Effector memory CD4-positive, alpha-beta T cell (primary cell): ENCODE measurements at places on chromosomes 6 and 20.

- H3K36me3 ChIP-seq: no peaks in the 10 kb centered on the region
- H3K4me3 ChIP-seq: no peak overlapping the region
- no peak for DNase-seq
- no peak overlapping the region for H3K27ac ChIP-seq
Observed at GRCh38 chr20:18988701-18989100, 175.1 kb downstream of the SCP2D1 start.

DNA sequence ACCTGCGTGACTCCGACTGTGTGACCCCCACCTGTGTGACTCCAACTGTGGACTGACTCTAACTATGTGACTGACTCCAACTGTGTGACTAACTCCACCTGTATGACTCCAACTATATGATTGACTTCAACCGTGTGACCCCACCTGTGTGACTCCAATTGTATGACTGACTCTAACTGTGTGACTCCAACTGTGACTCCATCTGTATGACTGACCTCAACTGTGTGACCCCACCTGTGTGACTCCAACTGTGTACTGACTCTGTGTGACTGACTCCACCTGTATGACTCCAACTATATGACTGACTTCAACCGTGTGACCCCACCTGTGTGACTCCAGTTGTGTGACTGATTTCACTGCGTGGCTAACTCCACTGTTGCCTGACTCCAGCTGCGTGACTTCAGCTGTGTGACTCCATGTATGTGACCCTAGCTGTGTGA, 38.6 kb downstream of the SYNJ2 start:
- H3K4me3 ChIP-seq: no peak overlapping the region
- H3K36me3 ChIP-seq: peaks cover 15% of the 10 kb centered on the region
- DNase-seq: no peak
- no peaks in the 10 kb centered on the region for H3K27me3 ChIP-seq
- no peak overlapping the region for H3K27ac ChIP-seq

GRCh38 chr6:169363590-169363989, 109.9 kb upstream of the THBS2 start:
- no peaks in the 10 kb centered on the region for H3K4me1 ChIP-seq
- H3K36me3 ChIP-seq: no peaks in the 10 kb centered on the region
- no peak for DNase-seq
- no peaks in the 10 kb centered on the region for H3K27me3 ChIP-seq
- H3K27ac ChIP-seq: no peak overlapping the region

- no peaks in the 10 kb centered on the region for H3K27me3 ChIP-seq
- no peak overlapping the region for H3K27ac ChIP-seq
- H3K4me3 ChIP-seq: no peak overlapping the region
- no peaks in the 10 kb centered on the region for H3K36me3 ChIP-seq
Observed at GRCh38 chr6:87944541-87944954, 103.1 kb upstream of the SPACA1 start.

DNA sequence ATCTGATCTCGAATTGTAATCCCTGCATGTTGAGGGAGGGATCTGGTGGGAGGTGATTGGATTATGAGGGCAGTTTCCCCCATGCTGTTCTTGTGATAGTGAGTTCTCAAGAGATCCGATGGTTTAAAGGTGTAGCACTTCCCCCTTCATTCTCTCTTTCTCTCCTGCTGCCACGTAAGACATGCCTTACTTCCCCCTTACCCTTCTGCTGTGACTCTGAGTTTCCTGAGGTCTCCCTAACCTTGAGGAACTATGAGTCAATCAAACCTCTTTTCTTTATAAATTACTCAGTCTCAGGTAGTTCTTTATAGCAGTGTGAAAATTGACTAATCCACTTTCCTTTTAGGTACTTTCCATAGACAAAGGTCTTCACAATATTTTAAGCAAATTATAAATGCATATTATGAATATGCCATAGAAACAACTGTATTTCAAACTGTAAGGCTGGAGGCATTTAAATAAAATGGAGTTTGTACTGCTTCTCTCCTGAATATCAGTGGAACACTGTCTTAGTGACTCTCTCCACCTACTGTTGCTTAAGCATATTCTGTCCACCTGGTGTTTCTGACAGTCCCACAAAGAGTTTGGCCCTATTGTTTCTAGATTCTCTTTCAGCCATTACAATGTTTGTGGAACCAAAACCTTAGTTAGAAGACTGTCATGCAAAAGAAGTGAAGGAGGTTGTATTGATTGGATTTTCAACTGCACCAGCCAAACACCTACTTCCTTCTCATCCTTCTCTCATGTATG, 24.3 kb upstream of the IL17A start:
- no peak for DNase-seq
- H3K27me3 ChIP-seq: no peaks in the 10 kb centered on the region
- H3K4me1 ChIP-seq: no peaks in the 10 kb centered on the region
- H3K36me3 ChIP-seq: no peaks in the 10 kb centered on the region

GRCh38 chr20:63400486-63401210, 39.5 kb upstream of the CHRNA4 start:
- no peak overlapping the region for H3K27ac ChIP-seq
- no peaks in the 10 kb centered on the region for H3K27me3 ChIP-seq
- no peaks in the 10 kb centered on the region for H3K4me1 ChIP-seq
- no peak overlapping the region for H3K4me3 ChIP-seq
- no peak for DNase-seq
- no peaks in the 10 kb centered on the region for H3K36me3 ChIP-seq

DNA sequence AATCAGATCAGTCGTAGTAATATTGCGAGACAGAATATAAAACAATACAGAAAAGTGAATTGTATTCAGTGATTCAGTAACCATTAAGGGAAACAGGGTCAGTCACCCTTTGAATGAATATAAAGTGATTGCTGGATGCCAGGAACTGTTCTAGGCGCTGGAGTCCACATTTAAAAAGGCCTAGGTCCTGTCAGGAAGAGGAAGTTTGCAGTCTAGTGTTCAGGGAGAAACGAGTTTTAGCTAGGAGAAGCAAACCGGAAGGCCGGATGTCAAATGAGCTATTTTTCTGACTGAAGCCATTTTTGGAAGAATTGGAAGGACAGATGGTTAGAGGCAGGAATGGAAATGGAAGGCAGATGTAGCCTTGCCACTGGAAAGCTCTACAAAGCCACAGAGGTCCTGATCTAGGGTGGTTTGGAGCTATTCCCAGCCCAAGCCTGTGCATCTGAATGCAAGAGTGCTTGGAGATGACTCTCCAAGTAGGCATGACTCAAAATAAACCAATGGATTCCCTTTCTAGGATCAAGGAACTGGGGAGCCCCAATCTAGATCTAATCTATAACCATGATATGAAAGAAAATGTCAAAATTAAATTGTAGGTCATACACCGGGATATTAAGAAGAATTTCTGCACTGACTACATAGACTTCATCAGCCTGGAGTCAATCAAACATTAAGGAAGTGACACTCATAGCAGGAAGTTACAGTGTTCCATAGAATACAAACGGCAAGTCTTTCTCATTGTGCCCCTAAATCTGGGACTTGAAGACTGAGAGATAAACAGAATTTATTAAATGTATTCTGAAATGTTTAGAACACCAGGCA, 36.8 kb upstream of the CDKAL1 start:
- H3K4me1 ChIP-seq: no peaks in the 10 kb centered on the region
- H3K27me3 ChIP-seq: no peaks in the 10 kb centered on the region
- no peak for DNase-seq
- no peak overlapping the region for H3K4me3 ChIP-seq
- no peak overlapping the region for H3K27ac ChIP-seq

- no peaks in the 10 kb centered on the region for H3K4me1 ChIP-seq
- H3K27ac ChIP-seq: no peak overlapping the region
- no peaks in the 10 kb centered on the region for H3K27me3 ChIP-seq
- no peak for DNase-seq
- H3K4me3 ChIP-seq: no peak overlapping the region
- H3K36me3 ChIP-seq: no peaks in the 10 kb centered on the region
Observed at GRCh38 chr6:13220266-13220665, 108.1 kb downstream of the TBC1D7 start.

DNA sequence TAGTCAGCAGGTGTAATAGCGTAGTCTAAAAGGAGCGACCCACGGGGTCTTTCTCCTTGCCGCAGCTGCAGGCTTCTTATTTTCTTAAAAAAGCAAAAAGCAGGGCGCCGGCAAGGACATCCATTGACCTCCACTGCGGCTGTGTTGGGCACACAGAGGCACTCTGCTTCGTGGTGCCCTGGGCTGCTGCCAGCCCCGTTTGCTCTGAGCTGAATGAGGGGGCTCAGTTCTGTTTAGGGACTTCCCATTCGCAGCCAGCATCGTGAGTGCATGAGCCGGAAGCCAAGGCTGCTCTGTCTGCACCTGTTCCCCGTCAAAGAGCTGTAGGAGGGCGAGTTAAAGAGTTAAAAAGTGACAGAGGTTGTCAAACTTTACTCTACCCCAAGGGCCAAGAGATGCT, 1.7 kb upstream of the SLC22A2 start:
- DNase-seq: no peak
- H3K27ac ChIP-seq: no peak overlapping the region
- H3K27me3 ChIP-seq: no peaks in the 10 kb centered on the region
- no peaks in the 10 kb centered on the region for H3K36me3 ChIP-seq
- no peak overlapping the region for H3K4me3 ChIP-seq

GRCh38 chr20:20395903-20396568, 28.1 kb downstream of the INSM1 start:
- no peak overlapping the region for H3K27ac ChIP-seq
- peaks cover 3% of the 10 kb centered on the region for H3K36me3 ChIP-seq
- no peak for DNase-seq
- H3K4me1 ChIP-seq: no peaks in the 10 kb centered on the region
- H3K4me3 ChIP-seq: no peak overlapping the region

DNA sequence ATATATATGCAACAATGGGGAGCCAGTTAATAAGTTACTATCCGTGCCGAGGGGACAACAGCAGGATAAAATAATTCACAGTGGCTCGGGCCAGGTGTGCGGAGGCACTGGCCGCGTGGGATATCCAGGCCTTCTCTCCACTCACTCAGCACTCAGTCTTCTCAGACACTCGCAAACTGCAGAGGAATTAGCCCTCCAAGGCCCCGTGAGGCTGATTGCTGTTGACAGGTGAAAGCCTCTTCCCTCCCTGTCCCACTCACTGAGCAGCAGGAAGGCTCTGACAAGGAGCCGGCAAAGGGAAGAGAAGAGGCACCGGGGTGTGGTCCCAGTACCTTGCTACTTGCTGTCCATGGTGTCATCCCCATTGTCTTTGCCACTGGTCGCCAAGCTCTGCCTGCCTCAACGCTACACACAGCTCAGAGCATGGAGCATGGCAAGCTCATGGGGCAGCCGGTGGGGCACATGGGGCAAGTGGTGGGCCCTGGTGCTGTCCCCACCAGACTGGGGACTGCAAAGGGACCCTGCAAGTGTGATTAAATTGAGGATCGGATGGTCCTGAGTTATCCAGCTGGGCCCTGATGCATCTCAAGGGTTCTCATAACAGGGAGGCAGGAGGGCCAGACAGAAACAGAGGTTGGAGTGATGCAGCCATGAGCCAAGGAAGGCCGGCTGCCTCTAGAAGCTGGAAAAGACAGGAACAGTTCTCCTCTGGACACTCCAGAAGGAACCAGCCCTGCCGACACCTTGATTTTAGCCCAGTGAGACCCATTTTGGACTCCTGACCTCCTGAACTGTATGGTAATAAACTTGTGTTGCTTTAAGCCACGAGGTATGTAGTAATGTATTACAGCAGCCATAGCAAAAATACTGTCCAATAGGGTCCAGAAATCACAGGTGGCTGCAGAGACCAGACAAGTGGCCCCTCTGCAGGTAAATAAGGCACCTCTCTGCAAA, 119.7 kb downstream of the PSMB1 start:
- no peak overlapping the region for H3K27ac ChIP-seq
- no peaks in the 10 kb centered on the region for H3K36me3 ChIP-seq
- peaks cover 4% of the 10 kb centered on the region for H3K4me1 ChIP-seq

GRCh38 chr6:133767357-133767970, 121.4 kb upstream of the TCF21 start:
- no peaks in the 10 kb centered on the region for H3K4me1 ChIP-seq
- DNase-seq: no peak
- H3K27ac ChIP-seq: no peak overlapping the region
- no peaks in the 10 kb centered on the region for H3K36me3 ChIP-seq
- H3K27me3 ChIP-seq: no peaks in the 10 kb centered on the region

DNA sequence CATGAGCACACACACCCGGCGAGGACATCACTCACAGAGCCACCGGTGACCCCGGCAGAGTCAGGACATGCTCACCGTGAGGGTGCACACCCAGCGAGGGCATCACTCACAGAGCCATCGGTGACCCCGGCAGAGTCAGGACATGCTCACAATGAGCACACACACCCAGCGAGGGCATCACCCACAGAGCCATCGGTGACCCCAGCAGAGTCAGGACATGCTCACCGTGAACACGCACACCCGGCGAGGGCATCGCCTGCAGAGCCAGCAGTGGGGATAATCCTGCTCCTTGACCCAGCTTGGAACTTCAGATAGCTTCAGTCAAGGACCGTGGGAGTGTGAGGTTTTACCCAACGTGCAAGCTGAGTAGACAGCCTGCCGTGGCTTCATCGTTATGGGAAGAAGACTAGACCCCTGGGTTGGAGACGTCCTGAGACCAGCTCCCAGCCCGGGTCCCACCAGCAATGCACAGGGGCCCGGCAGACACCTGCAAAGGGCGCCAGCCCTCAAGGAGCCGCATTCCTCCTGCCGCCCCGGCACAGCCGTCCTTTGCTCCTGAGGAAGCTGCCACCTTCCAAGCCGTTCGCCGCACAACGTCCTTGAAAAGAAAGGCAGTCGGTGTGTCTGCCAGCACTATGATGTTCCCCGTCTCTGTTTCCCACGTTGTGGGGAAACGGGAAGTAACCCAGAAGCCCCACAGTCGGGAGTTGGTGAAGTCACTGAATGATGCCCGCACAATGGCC, 192.3 kb downstream of the DLL1 start:
- no peaks in the 10 kb centered on the region for H3K27me3 ChIP-seq
- no peaks in the 10 kb centered on the region for H3K4me1 ChIP-seq
- no peak overlapping the region for H3K27ac ChIP-seq
- no peaks in the 10 kb centered on the region for H3K36me3 ChIP-seq

GRCh38 chr6:11111769-11112437, 378 bp upstream of the ERVFRD-1 start:
- H3K4me1 ChIP-seq: peaks cover 2% of the 10 kb centered on the region
- H3K36me3 ChIP-seq: no peaks in the 10 kb centered on the region
- no peaks in the 10 kb centered on the region for H3K27me3 ChIP-seq

DNA sequence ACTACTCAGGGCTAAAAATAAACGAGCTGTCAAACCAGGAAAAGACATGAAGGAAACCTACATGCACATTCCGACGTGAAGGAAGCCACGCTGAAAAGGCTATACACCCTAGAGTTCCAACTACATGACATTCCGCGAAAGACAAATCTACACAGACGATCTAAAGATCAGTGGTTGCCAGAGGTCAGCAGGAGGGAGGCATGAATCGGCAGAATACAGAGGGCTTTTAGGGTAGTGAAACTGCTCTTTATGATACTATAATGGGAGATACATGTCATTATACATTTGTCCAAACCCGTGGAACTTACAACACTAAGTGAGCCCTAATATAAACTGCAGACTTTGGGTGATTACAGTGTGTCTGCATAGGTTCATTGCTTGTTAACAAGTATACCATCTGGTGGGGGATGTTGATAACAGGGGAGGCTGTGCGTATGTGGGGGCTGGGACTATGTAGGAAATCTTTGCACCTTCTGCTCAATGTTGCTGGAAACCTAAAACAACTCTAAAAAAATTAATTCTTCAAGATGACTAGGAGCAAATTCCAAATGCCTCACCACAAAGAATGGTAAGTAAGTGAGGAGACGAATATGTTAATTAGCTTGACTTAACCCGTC, 132.2 kb upstream of the CDH4 start:
- no peaks in the 10 kb centered on the region for H3K4me1 ChIP-seq
- H3K27me3 ChIP-seq: no peaks in the 10 kb centered on the region
